CD4-positive, alpha-beta memory T cell (primary cell): ENCODE measurements at places on chromosomes 11 and 22. TPM values are rescaled to one million over a fixed set of nuclear protein-coding genes. Genes with fewer than 3 reads are reported as not detected.

DNA sequence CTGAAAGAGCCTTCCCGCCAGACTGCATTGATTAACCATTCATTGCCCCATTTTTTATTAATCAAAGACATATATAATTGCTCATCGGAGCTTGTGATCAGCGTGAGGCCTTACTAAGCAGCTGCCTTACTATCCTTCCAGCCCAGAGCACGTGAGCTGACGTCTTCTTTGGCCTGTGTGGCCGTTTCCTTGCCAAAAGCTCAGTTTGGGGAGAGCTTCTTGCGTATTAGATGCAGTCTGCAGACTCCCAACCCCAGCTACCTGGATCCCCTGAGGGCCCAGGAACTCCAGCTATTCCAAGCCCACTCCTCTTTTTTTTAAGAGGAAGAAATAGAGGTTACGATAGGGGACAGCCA, 784 bp upstream of the SLC43A3 start:
- H3K27ac ChIP-seq = no peak overlapping the region
- H3K4me1 ChIP-seq = peaks cover 34% of the 10 kb centered on the region
- DNase-seq = no peak
- H3K36me3 ChIP-seq = peaks cover 3% of the 10 kb centered on the region
- no peak overlapping the region for H3K4me3 ChIP-seq

DNA sequence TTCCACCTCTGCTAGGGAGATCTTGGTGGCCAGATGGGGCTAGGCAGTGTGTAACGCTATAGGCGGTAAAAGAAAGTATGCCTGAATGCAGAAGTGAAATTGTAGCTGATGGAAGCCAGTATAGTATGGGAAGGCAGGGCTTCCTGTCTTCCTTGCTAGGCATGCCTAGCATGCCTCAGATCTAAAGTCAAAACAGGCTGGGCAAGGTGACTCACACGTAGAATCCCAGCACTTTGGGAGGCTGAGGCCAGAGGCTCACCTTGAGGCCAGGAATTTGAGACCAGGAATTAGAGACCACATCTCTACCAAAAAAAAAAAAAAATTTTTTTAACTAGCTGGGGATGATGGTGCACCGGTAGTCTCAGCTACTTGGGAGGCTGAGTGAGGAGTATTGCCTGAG, 281.7 kb upstream of the MTNR1B start:
- H3K36me3 ChIP-seq = no peaks in the 10 kb centered on the region
- H3K27me3 ChIP-seq = no peaks in the 10 kb centered on the region
- no peak overlapping the region for H3K27ac ChIP-seq
- no peak for DNase-seq
- H3K4me3 ChIP-seq = no peak overlapping the region

DNA sequence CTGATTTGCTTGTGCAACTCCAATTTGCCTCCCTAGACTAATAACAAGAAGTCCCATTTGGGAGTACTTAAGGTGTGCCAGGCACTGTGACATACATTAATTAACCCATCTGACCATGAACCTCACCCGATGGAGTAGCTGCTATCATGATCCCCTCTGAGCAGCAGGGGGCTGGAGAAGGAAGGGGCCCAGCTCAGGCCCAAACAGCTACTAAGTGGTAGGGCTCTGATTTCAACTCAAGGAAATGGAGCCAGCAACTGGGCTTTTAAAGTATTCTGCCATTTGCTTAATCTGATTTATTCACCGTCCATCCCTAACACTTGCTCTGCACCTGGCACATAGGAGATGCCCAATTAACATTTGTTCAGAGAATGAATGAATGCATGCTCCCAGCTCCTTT, 1.2 kb downstream of the CRYBB1 start:
- no peak for DNase-seq
- no peak overlapping the region for H3K4me3 ChIP-seq
- H3K4me1 ChIP-seq = no peaks in the 10 kb centered on the region
- no peaks in the 10 kb centered on the region for H3K36me3 ChIP-seq

DNA sequence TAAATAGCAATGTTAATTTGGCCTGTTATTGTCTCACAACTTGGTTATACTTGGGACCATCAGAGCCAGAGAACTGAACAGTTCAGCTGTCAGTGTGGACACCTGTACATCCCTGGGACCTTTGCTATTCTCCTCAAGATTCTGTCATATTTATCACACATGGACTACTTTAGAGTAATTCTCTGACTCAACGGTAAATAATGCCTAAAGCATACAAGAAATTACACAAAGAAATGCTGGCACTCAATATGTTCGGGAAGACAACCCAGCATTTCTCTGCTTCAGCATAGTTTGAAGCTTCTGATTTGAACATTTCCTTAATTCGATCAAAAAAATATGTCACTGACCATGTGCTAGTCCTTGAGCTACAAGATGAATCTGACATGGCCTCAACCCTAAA, 34.6 kb upstream of the MMP13 start:
- no peaks in the 10 kb centered on the region for H3K4me1 ChIP-seq
- no peak for DNase-seq
- H3K4me3 ChIP-seq = no peak overlapping the region
- H3K36me3 ChIP-seq = no peaks in the 10 kb centered on the region
- H3K27me3 ChIP-seq = no peaks in the 10 kb centered on the region

DNA sequence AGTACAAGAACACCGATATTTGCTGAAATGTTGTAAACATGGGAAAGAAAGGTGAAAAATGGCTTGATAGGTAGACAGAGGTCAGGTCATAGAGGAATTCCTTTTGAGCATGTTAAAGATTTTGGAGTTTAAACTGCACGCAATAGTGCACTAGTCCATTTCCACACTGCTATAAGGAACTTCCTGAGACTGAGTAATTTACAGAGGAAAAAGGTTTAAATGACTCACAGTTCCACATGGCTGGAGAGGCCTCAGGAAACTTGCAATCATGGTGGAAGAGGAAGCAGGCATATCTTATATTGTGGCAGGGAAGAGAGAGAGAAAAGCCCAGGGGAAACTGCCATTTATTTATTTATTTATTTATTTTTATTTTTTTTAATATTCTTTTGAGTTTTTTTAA, 5.0 kb downstream of the OR10A5 start:
- no peak overlapping the region for H3K4me3 ChIP-seq
- no peaks in the 10 kb centered on the region for H3K4me1 ChIP-seq
- H3K27me3 ChIP-seq = no peaks in the 10 kb centered on the region

TEX54 gene
- 1.3 TPM for polyA plus RNA-seq

PRODH gene
- polyA plus RNA-seq = 0.15 TPM

PKNOX2 gene
- polyA plus RNA-seq = not detected
